ENCODE measurements at places on chromosomes 11 and 22.

DNA sequence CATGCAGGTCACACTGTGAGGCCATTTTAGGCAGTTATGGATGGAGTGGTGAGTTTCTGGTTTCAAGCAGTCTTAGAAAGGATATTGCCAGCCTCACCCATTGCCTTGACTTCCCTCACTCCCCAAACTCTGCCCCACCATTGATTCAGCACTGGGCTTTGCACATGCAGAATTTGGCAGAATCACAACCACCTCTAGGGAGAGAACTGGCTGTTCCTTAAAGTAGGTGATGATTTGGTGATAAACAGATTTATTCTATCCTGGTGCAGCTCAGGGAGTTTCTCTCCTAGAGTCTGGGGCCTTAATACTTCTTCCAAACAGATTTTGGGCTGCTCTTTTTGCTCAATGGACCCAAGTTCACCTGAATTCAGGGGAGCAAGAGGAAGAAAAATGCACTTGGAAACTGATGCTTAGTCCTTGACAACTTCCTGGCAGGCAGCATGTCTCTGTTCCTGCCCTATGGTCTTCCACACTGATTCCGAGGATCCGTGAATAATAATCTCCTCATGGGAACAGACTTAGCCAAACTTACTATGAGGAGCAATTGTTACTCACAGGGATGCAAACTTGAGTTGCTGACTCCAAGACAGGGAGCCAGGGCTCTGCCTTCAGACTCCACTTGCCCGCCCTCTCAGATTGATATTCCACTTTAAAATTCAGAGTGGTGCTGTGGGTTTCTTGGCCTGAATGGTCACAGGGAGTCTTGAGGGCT, 129.7 kb upstream of the PARVA start:
- no peak for DNase-seq

DNA sequence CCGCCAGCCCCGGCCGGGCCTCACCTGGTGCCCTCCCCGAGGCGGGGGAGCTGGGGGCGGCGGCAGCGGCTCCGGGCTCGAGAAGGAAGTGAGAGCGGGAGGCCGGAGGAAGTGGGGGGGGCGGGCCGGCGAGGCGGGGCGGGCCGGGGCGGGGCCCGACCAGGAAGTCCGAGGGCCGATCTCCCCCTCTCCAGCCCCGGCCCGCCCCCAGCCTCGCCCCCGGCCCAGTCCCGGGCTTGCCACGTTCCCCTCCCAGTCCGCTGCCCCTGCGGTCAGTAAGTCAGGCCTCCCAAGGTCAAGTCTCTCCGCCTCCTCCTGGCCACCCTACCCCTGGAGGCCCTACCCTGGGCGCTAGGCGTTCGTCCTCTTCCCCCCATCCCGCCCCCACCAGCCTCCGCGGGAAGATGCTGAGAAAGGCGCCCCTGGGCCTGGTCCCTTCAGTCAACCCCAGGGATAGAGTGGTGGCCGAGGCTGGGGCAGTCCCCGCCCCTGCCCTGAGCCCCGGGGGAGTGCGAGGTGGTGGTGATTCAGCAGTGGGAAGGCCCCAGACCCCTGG, at the start of gene RHOG:
Gene RHOG, minus strand, starts transcription at position 90 of the 556 bp plus-strand sequence. CDS start 12,821 bp downstream, outside the sequence.
- DNase-seq, result no peak

DNA sequence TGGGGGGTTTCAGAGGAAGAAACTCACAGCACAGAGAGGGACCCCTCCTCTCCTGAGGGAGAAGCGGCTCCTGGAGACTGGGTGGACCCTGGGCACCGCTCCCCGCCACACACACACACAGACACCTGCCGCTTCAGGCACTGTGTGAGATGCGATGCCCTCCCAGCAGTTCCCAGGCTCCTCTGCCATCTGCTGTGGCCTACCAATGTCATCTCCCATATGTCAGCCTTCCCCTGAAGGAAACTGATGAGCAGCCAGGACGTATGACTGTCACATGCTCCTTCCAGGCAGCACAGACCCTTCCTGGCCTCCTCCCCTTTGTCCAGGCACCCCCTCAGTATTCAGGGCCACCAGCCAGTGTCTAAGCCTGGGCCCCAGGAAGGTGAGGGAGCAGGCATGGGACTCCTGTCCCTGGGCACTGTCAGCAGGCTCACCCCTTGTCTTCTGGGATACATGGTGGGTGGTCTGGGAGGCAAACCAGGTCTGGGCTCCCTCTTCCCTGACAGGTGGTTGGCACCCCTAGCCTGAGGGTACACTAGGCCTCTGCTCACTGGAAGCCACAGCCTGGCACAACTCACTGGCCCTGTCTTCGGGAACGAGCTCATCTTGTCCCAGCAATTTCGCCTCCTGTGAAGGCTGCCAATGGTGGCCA, 11.8 kb upstream of the BCR start:
- no peak for DNase-seq

DNA sequence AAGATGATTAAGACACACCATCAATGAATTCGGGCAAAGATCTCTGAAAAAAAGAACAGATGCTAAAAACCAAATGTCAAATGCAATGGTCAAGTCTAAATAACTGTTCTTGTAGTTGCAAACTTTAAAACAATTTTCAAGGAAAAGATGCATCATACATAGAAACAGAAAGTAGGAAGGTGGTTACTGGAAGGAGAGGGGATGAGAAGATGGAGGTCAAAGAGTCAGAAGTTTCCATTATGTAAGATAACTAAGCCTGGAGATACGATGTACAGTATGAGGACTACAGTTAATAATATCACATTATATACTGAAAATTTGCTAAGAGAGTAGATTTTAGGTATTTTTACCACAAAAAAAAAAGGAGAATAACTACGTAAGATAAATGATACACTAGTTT, 27.1 kb downstream of the CWF19L2 start:
- DNase-seq, result no peak

DNA sequence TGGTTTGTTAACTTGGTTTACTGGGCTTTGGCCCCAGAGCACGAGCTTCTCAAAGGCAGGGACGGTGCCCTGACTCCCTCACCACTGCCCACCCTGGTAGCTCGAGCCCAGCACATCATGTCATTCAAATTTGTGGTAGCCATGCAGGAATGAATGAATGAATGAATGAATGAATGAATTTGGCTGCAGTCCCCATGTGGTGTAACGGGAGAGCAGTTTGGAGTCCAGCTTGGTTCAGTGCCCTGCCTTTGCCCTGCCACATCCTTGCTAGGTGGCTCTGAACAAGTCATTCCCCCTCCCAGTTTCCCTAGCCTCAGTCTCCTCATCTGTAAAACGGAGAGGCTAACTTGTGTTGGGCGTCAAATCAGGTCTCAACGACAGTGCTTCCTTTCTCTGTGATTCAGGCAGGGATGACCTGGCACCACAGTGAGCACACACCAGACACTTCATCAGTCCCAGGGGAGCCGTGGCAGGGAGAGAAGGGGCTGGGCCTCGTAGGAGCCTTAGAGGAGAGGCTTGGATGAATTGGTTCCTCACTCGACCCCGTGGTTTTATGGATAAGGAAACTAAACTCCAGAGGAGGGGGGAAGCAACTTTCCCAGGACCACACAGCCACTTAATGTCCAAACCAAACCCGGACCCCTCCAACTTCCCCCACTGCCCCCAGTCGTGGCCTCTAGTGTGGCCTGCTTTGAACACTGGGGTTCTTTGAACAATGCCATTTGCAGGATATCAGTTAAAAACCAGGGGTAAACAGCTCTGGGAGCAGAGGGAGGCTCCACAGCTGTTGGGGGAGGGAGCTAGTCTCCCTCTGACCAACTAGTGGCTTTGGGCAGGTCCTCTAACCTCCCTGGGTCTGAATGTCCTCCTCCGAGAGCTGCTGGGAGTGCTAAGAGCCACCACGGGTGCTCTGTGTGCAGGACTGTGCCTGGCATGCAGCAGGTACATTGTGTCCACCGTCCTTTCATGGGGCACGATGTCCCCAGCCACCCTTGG, 86.2 kb downstream of the CACNA1I start:
- no peak for DNase-seq

DNA sequence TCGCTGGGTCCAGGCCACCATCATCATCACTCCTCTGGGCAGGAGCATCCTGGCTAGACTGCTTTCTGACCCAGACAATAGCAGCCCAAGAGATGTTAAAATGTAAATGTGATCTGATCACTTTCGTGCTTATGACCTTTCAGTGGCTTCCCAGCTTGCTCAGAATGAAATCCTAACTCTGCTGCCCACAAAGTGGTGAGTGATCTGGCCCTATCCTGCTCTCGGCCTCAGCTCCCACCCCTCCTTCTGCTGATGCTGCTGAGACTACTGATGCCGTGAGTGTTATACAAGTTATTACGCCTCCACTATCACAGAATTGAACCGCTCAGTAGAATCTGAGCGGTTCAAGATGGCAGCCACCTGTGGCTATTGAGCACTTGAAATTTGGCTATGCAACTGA, 26.2 kb downstream of the ELF5 start:
- no peak for DNase-seq

GRCh38 chr11:36238881-36239280, 50.3 kb downstream of the COMMD9 start:
- no peak for DNase-seq

Data from left renal cortex interstitium (tissue), 4 donors.